ENCODE measurements at places on chromosomes 1 and 21.

- DNase-seq = peak; percentile 39
Measured at GRCh38 chr1:233707153-233707879, 93.4 kb downstream of the KCNK1 start.

- DNase-seq = peak; percentile 93
Measured at GRCh38 chr21:15437883-15438282, 291.9 kb upstream of the USP25 start.

GRCh38 chr1:182677397-182678098 lies 6.8 kb downstream of the RGS8 start:
- no peak for DNase-seq

- no peak for DNase-seq
Measured at GRCh38 chr1:229557200-229557850, 1.2 kb downstream of the ABCB10 start.

GRCh38 chr1:228423404-228424053 lies 6.9 kb upstream of the TRIM17 start:
- no peak for DNase-seq

DNA sequence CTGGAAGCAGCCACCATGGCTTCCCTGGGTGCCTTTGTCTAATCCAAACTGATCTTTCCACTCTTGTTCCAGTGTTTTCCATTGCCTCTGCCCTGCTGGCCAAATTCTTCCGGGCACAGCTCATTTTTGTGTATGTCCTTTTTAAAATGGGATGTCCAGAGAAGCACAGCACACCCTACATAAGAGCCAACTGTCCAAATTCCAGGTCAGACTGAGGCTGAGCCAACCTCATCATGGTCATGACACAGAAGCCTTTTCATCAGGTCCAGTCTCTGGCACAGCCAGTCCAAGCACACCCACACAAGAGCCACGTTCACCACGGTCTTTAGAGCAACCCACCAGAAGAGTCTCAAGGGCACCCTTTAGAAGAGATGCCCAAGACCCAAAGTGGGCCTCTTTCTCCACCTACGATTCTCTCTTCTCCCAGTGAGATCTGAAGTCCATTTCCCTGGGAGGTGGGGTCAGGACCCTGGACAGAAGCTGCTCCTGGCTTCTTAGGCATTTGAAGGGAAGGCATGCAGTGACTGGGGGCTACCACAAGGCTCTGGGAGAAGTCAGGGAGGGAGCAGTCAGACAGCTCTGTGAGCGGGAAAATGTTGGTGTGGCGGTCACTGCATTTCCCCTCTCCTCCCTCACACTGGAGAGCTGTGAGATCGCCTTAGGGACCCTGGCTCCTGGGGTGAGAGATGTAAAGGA lies 53.2 kb downstream of the SYT2 start:
- peak; percentile 30 for DNase-seq

DNA sequence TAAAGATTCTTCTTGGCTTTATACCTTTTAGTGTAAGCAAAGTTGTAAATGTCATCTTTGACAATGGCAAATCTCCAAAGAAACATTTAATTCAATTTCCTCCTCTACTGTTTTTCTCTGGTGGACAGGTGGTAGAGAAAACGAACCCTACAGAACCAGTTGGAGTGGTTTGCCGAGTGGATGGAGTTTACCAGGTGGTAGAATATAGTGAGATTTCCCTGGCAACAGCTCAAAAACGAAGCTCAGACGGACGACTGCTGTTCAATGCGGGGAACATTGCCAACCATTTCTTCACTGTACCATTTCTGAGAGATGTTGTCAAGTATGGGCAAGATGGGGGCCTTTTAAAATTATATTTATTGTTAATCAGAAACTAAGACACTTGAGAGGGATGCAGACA lies 25.8 kb downstream of the UAP1 start:
- no peak for DNase-seq

Measured in fibroblast of upper back skin (primary cell).